SJSA1 (cell line): ENCODE measurements at places on chromosomes 5 and 9.

DNA sequence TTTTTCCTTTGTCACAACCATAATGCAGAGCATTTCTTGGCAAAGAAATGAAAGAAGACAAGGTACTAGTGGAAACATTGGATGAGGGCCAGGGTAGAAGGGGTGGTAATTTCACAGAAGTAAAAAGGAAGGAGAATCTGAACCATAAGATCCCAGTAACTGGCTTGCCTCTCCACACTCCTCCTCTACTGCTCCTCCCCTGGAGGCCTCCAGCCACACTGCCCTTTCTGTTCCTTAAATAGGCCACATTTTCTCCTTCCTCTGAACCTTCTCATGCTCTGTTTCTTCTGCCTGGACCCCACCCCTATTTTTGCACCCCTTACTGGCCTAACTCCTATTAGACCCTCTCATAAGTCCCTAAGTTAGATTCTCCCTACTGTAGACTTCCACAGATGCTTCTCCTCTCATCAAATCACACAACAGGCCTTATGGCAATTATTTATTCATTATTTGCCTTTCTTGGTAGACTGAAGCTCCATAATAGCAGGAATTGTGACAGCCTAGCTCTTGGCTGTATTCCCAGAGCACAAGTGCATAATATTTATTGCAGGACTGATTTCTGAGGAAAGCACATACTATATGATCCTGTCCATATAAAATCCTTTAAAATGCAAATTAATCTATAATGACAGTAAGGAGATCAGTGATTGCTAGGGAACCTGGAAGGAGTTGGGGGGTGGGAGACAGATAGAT, 31.3 kb upstream of the GRIA1 start:
- DNase-seq: no peak

DNA sequence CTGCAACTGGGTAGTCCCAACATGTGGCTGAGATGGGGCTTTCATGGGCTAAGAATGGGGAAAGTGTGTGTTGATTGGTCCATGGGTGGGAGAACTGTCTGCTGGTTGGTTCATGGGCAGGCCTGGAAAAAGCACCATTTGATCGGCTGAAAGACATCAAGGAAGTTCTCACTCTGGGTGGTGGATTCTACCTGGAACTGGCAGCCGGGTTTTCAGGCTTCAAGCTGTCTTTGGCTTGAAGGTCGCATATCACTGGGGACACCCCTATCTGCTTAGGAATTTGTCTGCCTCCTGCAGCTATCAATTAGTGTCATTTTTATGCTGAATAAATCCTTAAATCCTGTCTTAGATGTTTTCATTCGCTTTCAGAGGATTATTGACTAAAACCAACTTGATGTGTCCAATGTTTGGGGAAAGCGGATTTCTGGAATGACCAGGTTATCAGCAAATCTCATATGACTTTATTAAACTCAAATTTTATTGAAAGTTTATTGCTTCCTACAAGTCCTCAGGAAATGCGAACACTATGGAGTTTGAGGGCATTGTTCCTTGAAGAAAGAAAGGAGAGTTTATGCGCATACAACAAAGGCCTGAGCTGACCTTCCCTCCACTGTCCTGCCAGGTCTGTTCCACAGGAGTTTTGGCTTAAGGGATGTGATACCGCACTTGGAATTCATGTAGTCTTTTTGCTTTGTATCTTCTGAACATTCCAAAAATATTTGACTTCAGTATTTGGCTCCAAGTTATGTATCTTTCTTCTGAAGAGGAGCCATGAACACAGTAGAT, 451.1 kb downstream of the TUSC1 start:
- no peak for DNase-seq

- DNase-seq: no peak
Measured at GRCh38 chr9:20835377-20836286, 151.6 kb downstream of the FOCAD start.

- DNase-seq: no peak
Measured at GRCh38 chr5:62100201-62100600, 205.8 kb upstream of the KIF2A start.

GRCh38 chr5:42875211-42875610, 63.5 kb upstream of the SELENOP start:
- DNase-seq: no peak

DNA sequence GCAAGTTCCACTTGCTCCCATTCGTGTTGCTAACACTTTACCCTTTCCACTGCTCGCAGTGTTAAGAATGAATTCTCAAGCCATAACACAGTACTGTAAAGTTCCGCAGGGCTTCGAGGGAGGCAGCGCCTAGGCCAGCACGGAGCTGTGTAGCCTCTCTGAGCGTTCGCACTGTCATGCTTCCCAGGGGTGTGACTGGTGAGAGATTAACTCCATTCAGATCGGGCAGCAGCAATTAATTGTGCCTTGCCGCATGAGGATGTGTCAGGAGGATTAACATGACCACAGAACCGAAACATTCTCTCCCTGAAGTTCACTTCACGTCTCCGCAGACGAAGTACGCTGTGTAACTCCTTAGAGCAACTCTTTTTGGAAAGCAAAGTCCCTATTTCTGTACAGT, 23.2 kb downstream of the ZBTB34 start:
- no peak for DNase-seq

- DNase-seq: peak; percentile 41
Measured at GRCh38 chr9:38437193-38437823, 13.1 kb upstream of the IGFBPL1 start.

DNA sequence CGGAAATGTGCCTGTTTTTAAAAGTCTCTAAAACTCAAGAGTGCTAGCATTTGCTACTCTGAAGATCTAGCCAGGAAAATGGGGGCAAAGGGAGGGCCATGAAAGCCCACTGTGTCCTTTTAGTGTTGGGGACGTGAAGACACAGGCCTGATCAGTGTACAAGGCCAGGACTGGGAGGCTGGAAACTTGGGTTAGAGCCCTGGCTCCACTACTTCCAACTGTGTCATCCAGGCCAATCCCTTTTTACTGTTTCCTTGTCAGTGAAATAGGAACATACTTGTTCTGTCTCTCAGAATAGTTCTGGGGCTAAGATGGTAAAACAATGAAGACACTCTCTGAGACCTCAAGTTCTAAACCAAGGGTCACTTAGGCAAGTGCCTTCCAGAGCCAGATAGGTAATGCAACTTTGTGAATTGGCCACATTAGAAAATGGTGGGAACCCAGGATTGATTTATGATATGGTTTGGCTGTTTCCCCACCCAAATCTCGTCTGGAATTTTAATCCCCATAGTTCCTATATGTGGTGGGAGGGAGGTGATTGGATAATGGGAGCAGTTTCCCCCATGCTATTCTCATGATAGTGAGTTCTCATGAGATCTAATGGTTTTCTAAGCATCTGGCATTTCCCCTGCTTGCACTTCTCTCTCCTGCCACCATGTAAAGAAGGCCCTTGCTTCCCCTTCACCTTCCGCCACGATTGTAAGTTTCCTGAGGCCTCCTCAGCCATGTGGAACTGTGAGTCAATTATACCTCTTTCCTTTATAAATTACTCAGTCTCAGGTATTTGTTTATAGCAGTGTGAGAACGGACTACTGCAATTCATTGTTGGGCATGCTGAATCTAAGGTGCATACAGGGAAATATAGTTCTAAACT, 30.4 kb upstream of the B4GALT1 start:
- DNase-seq: no peak
